ENCODE measurements at places on chromosomes 13 and 19.

DNA sequence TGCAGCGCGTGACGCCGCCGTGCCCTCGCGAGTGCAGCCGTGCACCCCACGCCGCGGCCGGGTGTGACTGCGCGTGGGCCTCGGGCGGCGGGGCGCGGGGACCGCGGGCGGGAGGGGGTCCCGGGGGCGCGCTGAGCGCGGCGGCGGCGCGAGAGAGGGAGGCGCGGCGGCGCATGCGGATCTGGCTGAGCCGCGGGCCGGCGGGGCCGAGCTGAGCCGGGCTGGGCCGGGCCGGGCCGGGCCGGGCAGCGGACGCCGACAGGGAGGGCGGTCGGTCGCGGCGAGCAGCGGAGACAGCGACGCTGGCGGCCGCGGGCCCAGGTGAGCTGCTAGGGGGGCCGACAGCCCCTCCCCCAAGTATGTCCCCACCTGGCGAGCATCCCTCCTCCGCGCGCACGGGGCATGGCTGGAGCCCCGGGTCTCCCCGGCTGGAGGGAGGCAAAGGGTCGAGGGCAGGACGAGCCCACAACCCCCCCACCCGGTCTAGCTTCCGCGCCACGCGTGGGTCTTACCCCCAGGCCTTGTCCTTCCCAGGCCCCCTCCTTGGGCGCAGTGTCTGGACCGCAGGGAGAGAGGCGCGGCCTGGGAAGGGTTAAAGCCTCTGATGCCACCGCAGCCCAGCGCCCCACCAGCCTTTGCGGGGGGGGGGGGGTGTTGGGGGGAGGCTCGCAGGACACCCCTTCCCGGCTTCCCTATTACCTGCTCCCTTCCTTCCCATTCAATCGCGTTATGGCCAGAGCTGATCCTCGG lies at the start of gene SPTBN4:
TSS of gene SPTBN4 (plus strand) at position 17 of the 750 bp plus-strand sequence. CDS start 5,621 bp downstream, outside the sequence.
- no peaks in the 10 kb centered on the region for H3K27me3 ChIP-seq
- no peak for DNase-seq
- H3K36me3 ChIP-seq, result peaks cover 6% of the 10 kb centered on the region
- H3K4me1 ChIP-seq, result peaks cover 19% of the 10 kb centered on the region

GRCh38 chr19:54684527-54684926 lies 21.7 kb downstream of the LILRB4 start:
- H3K4me1 ChIP-seq, result no peaks in the 10 kb centered on the region
- H3K27me3 ChIP-seq, result no peaks in the 10 kb centered on the region
- peak; percentile 75 for DNase-seq

- peaks cover under 1% of the 10 kb centered on the region for H3K4me1 ChIP-seq
- H3K27ac ChIP-seq, result peak overlapping the region; percentile 51
- no peak overlapping the region for H3K4me3 ChIP-seq
- H3K27me3 ChIP-seq, result no peaks in the 10 kb centered on the region
These were observed 33.0 kb downstream of the GPX4 start for GRCh38 chr19:1136621-1137317.

DNA sequence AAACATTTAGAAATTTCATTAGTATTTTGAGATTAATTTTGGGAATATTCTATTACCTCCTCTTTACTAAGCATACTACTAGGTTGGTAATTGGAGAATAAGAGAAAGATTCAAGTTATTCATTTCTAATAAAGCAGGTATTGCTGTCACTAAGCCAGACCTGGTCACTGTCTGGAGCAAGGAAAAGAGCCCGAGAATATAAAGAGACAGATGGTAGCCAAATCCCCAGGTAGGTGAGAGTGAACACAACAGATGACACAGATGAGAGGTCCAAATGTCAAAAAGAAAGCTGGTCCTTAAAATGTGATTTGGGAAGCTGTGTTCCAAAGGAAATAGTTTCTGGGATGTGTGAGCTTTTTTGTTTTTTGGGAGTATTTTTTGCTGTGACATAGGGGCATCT lies 128.6 kb downstream of the ZNF100 start:
- no peak overlapping the region for H3K4me3 ChIP-seq
- no peaks in the 10 kb centered on the region for H3K36me3 ChIP-seq
- H3K4me1 ChIP-seq, result no peaks in the 10 kb centered on the region
- no peak overlapping the region for H3K27ac ChIP-seq

DNA sequence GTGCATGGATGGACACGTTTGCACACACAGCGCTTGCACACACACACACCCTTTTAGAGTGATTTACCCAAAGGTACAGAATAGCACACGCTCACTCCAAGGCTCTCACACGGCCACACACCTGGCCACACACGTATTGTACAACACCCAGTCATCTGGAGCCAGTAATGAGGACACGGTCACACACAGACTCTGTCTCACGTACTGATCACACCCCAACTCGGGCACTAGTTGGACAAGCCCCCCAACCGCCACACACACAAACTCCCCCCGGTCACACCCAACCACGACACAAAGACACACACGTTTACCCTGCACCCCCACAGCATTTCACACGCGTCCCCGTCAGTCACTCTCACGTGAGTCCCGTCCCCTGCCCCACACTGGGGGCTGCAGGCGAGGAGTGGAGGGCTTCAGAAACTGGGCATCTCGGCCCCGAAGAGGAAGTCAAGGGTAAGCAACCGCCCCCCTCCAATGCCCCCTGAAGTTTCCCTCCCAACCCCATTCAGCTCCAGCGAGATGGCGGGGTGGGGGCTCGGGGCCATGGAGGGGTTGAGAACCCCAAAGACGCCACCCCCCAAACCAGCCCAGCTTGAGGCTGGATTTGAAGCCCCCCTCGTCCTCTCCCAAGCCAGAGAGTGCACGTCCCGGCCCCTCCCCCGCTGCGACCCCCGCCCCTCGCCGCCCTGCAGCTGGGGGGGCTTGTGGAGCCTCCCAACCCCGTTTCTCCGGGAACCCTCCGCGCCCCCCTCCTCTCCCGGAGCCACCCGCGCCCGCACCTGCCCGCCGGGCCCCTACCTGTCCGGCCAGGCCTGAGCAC lies 599 bp downstream of the OLFM2 start:
- no peak for DNase-seq
- peak overlapping the region; percentile 40 for H3K4me3 ChIP-seq
- peaks cover 10% of the 10 kb centered on the region for H3K4me1 ChIP-seq
- peaks cover 57% of the 10 kb centered on the region for H3K27me3 ChIP-seq
- H3K36me3 ChIP-seq, result no peaks in the 10 kb centered on the region

GRCh38 chr13:97809576-97809975 lies 143.9 kb upstream of the IPO5 start:
- peak; percentile 57 for DNase-seq
- H3K4me3 ChIP-seq, result no peak overlapping the region
- H3K36me3 ChIP-seq, result no peaks in the 10 kb centered on the region
- H3K27me3 ChIP-seq, result peaks cover 25% of the 10 kb centered on the region
- H3K4me1 ChIP-seq, result peaks cover 9% of the 10 kb centered on the region
- no peak overlapping the region for H3K27ac ChIP-seq

GRCh38 chr13:42602906-42603305 lies 29.0 kb downstream of the TNFSF11 start:
- no peak overlapping the region for H3K4me3 ChIP-seq
- no peaks in the 10 kb centered on the region for H3K36me3 ChIP-seq
- no peaks in the 10 kb centered on the region for H3K27me3 ChIP-seq
- no peak overlapping the region for H3K27ac ChIP-seq
- H3K4me1 ChIP-seq, result peaks cover 4% of the 10 kb centered on the region

- no peaks in the 10 kb centered on the region for H3K27me3 ChIP-seq
- peak overlapping the region; percentile 23 for H3K27ac ChIP-seq
- H3K4me3 ChIP-seq, result no peak overlapping the region
- H3K4me1 ChIP-seq, result peaks cover 22% of the 10 kb centered on the region
These were observed 8.6 kb downstream of the KCTD15 start for GRCh38 chr19:33805313-33805712.

GRCh38 chr19:47854459-47854858 lies 4.6 kb upstream of the TPRX2 start:
- H3K27me3 ChIP-seq, result peaks cover 41% of the 10 kb centered on the region
- DNase-seq, result no peak
- H3K27ac ChIP-seq, result no peak overlapping the region
- H3K36me3 ChIP-seq, result no peaks in the 10 kb centered on the region
- no peak overlapping the region for H3K4me3 ChIP-seq

- H3K4me3 ChIP-seq, result peak within 1 kb of the TSS; percentile 94
- H3K27ac ChIP-seq, result peak within 1 kb of the TSS; percentile 95
These were observed at the start of gene JUNB for GRCh38 chr19:12791345-12792050. JUNB (plus strand) TSS chr19:12791486; CDS start chr19:12791772, 286 bp downstream.

DNA sequence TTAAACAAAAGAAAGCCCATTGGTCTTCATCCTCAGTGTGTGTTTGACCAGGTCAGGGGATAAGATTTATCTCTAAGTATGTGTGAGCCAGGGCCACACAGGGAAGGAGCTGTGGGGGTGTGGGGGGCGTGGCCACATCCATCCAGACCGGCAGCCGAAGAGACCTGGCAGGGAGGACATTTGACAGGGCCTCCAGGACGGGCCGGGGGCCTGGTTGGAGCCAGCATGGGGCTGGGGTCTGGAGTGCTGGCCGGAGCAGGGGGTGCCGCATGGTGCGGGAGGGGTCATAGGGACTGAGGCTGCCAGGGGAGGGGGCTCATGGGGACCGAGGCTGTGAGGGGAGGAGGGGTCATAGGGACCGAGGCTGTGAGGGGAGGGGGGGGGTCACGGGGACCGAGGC lies 20.4 kb upstream of the GNA15 start:
- H3K27me3 ChIP-seq, result no peaks in the 10 kb centered on the region
- H3K36me3 ChIP-seq, result peaks cover 25% of the 10 kb centered on the region
- no peak overlapping the region for H3K4me3 ChIP-seq
- H3K4me1 ChIP-seq, result no peaks in the 10 kb centered on the region
- no peak for DNase-seq

- peaks cover 57% of the 10 kb centered on the region for H3K36me3 ChIP-seq
- H3K27me3 ChIP-seq, result no peaks in the 10 kb centered on the region
- H3K4me1 ChIP-seq, result peaks cover 5% of the 10 kb centered on the region
These were observed 8.4 kb upstream of the ZNF587 start for GRCh38 chr19:57841122-57841763.

DNA sequence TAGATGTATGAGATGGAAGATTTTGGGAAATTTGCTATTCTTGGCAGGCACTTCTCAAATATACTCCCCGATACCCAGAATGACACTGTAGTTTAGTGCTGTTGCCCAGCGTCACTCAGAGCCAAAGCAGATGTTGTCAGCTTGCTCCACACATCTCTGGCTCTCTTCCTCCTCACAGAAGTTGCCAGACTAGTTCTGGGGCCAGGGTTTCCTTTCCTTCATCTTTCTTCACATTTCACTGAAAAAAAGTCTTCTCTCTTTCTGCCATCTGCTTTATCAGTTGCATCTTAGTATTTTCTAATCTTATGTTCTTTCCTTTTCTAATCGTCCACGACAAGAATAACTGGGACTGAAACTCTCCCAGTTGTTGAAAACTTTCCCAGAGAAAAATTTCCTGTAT lies 251.4 kb downstream of the RGCC start:
- no peak overlapping the region for H3K27ac ChIP-seq
- no peak for DNase-seq
- no peak overlapping the region for H3K4me3 ChIP-seq
- peaks cover 11% of the 10 kb centered on the region for H3K36me3 ChIP-seq

- H3K36me3 ChIP-seq, result no peaks in the 10 kb centered on the region
- H3K4me1 ChIP-seq, result no peaks in the 10 kb centered on the region
- no peak overlapping the region for H3K27ac ChIP-seq
- DNase-seq, result no peak
- no peak overlapping the region for H3K4me3 ChIP-seq
- peaks cover 13% of the 10 kb centered on the region for H3K27me3 ChIP-seq
These were observed 31.2 kb upstream of the LRRC4B start for GRCh38 chr19:50599427-50599826.

GRCh38 chr19:40387155-40387554 lies 2.8 kb downstream of the HIPK4 start:
- H3K27me3 ChIP-seq, result peaks cover 25% of the 10 kb centered on the region
- H3K4me3 ChIP-seq, result no peak overlapping the region
- no peaks in the 10 kb centered on the region for H3K4me1 ChIP-seq
- H3K27ac ChIP-seq, result no peak overlapping the region

DNA sequence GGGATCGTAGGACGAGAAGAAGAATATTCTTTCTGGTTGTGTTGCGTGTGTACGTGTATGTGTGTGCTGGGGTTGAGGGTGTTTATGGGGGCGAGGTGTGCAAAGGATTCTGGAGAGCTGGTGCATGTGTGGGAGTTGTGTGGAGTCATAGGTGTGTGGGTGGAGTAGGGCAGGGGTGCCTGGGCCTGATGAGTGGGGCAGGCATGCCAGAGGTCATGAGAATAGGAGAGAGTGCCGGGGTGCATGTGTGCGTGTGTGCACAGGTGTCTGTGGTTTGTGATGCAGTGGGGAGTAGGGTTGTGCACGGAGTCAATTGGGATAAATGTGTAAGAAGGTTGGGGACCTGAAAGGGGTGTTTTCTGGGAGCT lies 649 bp downstream of the TMEM91 start:
- peaks cover 18% of the 10 kb centered on the region for H3K36me3 ChIP-seq
- no peak overlapping the region for H3K27ac ChIP-seq
- H3K4me3 ChIP-seq, result peak overlapping the region; percentile 48
- no peaks in the 10 kb centered on the region for H3K27me3 ChIP-seq
- peaks cover 35% of the 10 kb centered on the region for H3K4me1 ChIP-seq

- no peak overlapping the region for H3K27ac ChIP-seq
- peak overlapping the region; percentile 11 for H3K4me3 ChIP-seq
- no peaks in the 10 kb centered on the region for H3K36me3 ChIP-seq
- peaks cover 19% of the 10 kb centered on the region for H3K4me1 ChIP-seq
- no peak for DNase-seq
These were observed 21.5 kb upstream of the NFIC start for GRCh38 chr19:3344608-3345598.

GRCh38 chr19:42606660-42607351 lies 12.1 kb upstream of the CEACAM8 start:
- no peak overlapping the region for H3K4me3 ChIP-seq
- H3K4me1 ChIP-seq, result no peaks in the 10 kb centered on the region

GRCh38 chr13:110490009-110490770 lies 71.3 kb downstream of the RAB20 start:
- no peaks in the 10 kb centered on the region for H3K27me3 ChIP-seq
- H3K4me3 ChIP-seq, result no peak overlapping the region
- H3K27ac ChIP-seq, result no peak overlapping the region
- DNase-seq, result no peak

DNA sequence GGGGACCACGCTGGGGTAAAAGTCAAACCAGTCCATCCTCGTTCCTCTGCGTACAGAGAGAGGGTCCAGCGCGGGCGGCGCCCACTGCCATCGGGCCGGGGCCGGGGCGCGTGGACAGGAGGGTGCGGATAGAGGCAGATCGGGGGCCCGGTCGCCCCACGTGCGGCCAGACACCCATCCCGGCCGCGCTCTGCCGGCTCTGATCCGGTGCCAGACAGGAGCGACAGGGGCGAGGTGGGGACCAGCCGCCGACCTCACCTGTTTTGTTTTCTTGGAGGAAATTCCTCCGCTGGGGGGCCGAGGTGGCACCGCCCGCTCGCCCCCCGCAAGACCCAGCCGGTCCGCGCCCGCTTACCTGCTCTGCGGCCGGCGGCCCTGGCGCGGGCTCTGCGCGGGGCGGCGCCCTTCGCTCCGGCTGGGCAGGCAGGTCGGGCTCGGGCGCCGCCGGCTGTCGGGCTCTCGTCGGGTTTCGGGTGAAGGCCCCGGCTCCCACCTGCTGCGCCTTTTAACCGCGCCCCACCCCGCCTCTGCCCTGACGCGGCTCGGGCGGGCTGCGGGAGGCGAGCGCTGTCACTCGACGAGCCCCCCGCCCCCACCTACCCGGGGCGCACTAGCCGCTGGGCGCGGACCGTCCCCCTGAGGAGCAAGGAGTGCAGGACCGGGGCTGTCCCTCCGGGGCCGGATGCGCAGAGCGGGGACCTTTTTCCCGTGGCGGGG lies at the start of gene GJB6:
TSS of gene GJB6 (minus strand) at position 481 of the 717 bp plus-strand sequence. CDS start 8,839 bp downstream, outside the sequence.
- no peak for DNase-seq
- H3K4me1 ChIP-seq, result no peaks in the 10 kb centered on the region
- H3K27me3 ChIP-seq, result no peaks in the 10 kb centered on the region
- no peak within 1 kb of the TSS for H3K4me3 ChIP-seq
- H3K36me3 ChIP-seq, result no peaks in the 10 kb centered on the region

GRCh38 chr19:4870025-4870700 lies 2.7 kb upstream of the PLIN3 start:
- H3K4me3 ChIP-seq, result peak overlapping the region; percentile 38
- peaks cover 7% of the 10 kb centered on the region for H3K36me3 ChIP-seq
- peak; percentile 99 for DNase-seq
- peaks cover 10% of the 10 kb centered on the region for H3K4me1 ChIP-seq
- no peaks in the 10 kb centered on the region for H3K27me3 ChIP-seq

Measured in MCF 10A (cell line).